ENCODE measurements at places on chromosomes 5 and 9.

DNA sequence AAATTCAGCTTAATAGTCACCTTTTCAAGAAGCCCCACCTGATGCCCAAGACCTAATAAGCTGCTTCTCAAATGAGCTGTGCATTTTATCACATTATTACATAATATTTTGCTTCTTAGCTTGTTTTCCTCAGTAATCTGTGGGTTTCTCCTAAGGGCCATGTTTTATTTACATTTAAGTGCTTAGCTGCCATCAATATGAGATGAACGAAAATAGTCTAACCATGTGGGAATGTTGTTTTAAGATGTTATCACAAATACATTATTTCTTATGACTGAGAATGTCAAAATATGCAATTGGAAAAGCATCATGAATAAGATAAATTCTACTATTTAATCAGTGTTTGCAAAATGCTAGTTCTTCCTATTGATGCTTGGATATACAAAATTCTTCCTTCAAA is 10.1 kb downstream of the ARRDC3 start:
- DNase-seq = no peak

GRCh38 chr9:116165912-116166311 is 12.3 kb downstream of the PAPPA start:
- no peak for DNase-seq

DNA sequence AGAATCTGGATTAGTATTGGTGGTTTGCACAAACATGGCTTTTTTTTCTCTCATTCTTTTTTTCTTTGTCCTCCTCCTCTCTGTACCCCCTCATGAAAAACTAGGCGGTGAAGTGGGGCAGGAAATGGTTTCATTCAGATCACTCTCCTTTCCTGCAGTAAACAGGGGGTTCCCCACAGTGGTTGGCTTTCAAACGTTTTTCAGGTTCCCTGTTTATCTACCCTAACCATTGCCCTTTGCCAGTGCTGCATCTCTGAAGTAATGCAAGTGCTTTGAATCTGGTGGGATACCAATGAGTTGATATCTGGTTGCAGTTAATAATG is 29.8 kb downstream of the NR4A3 start:
- DNase-seq = peak; percentile 54

- DNase-seq = no peak
Measured at GRCh38 chr5:52269401-52269800, 518.3 kb upstream of the ITGA1 start.

DNA sequence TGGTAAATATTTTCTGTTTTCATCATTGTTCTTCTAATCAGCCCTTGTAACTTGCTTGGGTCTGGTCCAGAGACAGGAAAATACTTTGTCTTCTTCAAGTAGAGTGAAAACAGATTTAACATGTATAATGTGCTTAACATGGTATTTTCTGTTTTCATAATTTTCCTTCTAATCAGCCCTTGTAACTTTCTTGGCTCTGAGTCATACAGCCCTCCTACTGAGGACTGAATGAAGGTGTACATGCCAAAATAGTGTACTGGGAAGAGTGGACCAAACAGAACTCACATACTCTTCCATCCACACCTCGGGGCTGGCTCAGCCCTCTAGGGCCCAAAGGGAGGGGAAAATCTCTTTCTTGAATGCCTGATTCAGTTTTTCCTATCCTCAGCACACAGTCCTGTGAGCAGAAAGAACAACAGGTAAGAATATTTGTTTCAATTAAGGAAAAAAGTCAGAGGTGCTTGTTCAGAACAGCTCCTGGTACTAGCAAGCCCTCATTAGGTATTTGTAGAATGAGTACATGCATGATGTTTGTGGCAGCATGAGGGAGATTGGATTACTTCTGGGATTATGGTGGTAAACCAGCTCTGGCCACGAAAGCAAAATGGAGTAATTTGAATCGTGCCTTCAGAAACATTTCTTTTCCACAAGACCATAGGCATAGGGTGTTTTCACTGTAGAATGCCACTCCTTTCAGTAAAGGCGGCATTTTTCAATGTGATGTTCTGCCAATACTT is 24.2 kb upstream of the MACIR start:
- DNase-seq = no peak

DNA sequence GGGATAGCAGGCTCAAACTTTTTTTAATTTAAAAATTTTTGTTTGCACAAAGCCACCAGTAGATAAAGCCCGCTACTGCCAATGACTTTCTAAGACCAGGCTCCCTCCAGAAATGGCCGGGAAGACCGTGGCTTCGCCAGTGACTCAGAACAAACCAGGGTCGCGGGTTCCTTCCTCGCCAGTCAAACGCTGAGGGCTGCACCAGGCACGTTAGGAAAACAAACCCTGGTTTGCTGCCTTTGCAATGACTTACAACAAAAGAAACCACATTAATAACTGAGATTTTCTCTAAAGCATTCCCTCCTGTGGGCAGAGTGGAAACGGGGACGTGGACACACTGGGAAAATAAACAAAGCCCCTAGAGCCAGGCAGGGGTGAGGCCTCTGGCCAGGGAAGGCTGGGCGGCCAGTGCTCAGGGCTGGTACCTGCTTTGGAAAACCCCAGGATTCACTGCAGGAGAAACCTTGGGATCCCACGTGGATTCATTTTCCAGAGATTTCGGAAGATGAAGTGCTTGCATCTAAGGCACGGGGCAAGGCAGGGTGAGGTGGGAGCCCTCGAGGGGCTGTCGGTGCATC is 3.8 kb downstream of the PRRX2 start:
- no peak for DNase-seq

- no peak for DNase-seq
Measured at GRCh38 chr5:3217771-3218495, 377.7 kb upstream of the IRX1 start.

DNA sequence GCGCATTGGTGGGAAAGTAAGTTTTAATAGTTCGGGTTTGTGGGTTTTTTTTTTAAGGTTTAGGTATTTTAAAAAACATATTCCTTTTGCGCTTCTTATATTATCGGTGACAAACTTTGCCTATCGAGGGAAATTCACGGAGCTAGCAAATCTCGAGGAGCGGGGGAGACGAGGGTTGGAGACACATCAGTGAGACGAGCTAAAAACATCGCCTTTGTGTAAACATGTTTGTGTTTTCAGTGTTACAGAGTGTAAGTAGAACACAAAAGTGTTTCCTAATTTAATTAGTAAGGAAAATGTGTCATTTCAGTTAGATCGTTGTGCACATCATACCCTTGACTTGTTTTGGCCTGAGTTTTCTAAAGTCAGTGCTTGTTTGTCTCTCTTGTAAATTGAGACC is 945 bp downstream of the BTF3 start:
- no peak for DNase-seq

- no peak for DNase-seq
Measured at GRCh38 chr9:126838055-126838811, 22.2 kb upstream of the ZBTB34 start.

GRCh38 chr5:53170746-53171349 is 61.3 kb upstream of the MOCS2 start:
- no peak for DNase-seq

GRCh38 chr9:85508616-85509015 is 233.1 kb downstream of the AGTPBP1 start:
- DNase-seq = no peak

DNA sequence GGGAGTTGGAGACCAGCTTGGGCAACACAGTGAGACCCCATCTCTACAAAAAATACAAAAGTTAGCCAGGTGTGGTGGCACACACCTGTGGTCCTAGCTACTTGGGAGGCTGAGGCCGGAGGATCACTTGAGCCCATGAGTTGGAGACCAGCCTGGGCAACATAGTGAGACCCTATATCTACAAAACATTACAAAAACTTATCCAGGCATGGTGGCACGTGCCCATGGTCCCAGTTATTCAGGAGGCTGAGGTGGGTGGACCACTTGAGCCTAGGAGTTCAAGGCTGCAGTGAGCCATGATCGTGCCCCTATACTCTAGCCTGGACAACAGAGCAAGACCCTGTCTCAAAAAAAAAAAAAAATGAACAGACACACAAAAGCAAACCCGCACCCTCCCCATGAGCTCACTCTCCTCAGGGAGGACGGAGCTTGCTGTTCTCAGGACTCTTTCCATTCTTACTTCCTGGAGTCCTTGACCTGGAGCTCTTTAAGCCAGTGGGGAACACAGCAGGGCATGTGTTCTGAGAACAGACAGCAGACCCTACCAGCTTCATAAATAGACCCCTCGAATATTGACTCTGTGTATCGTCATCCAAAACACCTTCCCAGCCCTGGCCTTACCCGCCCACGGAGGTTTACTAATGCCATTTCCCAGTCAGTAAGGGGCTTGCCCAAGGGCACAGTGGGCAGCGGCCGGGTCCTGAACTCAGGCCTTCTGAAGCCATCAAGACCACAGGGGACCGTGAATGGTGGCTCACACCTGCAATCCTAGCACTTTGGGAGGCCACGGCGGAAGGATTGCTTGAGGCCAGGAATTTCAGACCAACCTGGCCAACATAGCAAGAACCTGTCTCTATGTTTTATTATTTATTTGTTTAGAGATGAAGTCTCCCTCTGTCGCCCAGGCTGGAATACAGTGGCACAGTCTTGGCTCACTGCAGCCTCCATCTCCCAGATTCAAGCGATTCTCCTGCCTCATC is 11.1 kb downstream of the PTGES2 start:
- no peak for DNase-seq

DNA sequence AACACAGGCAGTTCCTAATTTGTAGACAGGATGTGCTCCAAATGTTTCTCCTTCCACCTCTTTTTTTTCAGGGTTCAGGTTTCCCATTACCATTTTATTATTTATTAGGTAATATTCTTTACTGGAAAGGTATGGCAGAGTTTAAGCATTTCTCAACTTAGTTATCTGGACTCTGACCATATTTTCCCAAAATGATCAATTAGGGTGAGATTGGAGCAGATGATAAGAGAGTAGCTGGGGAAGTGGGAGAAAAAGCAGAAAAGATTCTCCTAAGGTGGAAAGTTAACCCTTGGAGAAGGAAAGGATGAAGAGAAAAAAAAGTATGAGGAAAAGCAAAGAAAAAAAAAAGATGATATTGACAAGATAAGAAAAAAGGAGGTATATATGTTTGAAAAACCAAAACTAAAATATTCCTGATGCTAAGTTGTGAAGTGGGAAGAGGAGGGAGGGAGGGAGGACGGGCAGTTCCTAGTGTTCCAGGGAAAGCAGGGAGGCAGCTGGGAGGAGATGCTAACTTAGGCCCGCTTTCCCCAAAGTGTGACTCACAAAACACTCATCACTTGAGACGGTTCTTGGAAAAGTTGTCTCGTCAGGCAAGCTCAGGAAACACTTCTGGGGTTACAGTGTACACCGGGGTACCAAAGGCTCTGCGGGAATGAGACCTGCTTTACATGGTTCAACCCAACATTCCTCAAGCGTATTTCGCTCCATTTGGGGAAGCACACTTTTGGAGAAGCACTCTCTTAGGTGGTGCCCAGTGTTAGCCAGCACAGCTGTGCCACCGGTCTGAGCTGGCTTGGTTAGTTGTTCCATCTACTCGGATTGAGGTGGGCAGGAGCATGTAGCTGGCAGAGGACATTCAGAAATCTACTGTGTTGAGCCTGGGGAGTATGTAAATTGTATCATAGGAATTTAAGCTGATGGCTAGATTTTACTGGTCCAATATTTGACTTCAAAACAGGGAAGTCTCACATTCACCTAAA is 35.1 kb downstream of the B4GALT1 start:
- no peak for DNase-seq

DNA sequence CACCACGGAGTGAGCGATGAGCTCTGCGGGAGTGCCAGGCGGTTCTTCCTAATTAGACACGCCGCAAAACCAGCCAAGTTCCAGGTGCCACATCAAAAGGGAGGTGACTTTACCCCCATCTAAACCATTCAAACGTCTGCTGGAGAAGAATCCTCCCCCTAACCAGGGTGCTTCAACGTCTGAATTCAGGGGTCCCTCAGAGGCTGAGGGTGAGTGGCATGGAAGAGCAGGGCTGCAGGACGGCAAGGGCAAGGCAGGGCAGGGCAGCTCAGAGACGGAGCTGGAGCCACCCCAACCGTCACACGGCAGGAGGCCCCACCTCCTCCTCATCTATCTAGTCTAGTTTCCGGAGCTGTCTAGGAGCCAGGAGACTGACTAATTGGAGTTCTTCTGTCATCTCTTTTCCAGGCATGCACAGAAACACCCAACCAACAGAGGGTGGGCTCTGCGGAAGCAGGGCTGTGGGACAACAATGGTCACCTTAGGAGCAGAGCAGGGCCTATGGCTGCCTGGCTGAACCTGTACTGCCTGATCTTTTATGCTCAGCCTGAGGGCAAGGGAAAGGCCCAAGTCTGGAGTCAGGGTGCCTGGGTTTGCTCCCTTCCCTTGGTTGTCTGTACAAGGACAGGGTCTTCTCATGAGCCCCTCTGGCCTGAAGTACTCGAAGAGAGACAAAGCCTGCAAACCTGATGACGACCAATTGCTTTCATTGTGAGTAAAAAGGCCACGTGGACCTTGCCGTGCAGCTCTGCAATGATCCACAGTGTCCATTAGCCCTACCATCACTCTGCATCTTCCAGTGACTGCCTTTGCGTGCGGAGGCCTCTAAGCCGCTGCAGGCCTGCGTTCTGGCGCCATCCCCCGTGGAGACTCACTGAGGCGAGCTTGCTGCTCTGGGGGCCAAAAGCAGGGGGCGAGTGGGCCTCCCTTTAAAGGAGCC is 81.0 kb upstream of the SLC25A51 start:
- DNase-seq = no peak

- DNase-seq = no peak
Measured at GRCh38 chr5:74589204-74590056, 51.1 kb downstream of the ENC1 start.

DNA sequence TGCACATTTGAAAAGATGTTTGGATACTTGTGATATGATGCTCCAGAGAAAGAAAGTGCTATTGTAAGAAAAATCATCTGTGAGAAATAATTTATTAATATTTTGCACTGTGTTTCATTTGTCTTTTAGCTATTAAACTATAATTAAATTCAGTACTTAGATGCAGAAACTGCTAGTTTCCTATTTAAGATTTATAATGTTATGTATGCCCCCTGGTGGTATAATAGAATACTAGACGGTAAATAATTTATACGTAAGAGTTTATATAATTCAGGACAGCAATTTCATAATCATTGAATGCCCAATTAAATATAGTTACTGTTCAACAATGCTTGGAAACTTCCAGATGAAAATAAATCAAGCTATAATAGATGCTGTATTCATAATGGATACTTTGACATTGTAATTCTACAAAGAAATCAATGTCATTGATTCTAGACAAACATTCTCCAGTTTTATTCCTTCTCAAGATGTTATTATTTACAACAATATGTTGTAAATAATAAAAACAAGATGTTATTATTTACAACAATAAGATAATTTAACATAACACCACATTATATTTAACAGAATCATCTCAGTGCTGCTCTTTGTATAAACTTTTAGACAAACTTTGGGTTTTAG is 101.0 kb downstream of the TMEM232 start:
- DNase-seq = no peak

GRCh38 chr9:128484686-128485413 is 19.7 kb upstream of the GLE1 start:
- DNase-seq = no peak

GRCh38 chr5:135576075-135576599 is 2.7 kb downstream of the CXCL14 start:
- DNase-seq = no peak

- DNase-seq = no peak
Measured at GRCh38 chr9:34371886-34372466, 4.7 kb downstream of the MYORG start.

All from effector memory CD8-positive, alpha-beta T cell (primary cell).